ENCODE measurements at places on chromosomes 13 and 19. TPM values are rescaled to one million over a fixed set of nuclear protein-coding genes. Genes with fewer than 3 reads are reported as not detected.

DNA sequence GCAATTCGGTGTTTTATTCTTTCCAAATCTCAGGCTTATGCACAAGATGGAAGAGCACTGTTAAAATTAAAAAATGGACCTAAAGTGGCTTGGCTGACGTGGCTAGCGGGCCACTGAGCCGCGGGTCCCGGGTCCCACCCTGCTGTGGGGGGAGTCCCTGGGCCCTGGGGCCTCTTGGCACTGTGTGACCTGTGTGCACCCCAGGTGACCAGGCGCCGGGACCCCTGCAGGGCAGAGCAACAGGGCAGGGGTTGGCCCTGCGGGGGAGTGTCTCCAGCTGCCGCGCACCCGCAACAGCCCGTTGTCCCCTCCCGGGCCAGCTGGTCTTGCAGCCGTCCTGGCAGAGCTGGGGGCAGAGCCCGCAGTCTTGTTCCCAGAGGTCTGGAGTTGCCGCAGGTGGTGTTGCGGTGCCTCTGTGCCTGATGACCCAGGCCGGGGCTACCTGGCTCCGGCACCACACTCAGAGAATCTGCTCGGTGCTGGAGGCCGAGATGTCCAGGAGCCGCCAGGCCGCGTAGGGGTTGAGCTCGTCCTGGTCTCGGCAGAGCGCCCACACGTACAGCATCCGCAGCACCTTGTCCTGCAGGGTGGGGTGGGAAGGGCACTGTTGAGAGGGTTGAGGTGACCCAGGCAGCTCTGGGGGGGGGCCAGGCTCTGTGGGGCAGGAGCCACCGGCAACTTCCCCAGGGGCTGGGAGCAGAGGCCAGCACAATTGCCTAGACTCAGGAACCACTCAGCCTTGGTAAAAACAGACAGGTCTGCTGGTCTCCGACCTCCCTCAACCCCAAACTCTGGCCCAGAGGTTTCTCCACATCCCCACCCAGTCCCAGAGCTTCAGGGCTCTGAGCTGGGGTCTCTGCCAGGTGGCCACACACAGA, 1.0 kb upstream of the CTXN1 start:
- DNase-seq = no peak

DNA sequence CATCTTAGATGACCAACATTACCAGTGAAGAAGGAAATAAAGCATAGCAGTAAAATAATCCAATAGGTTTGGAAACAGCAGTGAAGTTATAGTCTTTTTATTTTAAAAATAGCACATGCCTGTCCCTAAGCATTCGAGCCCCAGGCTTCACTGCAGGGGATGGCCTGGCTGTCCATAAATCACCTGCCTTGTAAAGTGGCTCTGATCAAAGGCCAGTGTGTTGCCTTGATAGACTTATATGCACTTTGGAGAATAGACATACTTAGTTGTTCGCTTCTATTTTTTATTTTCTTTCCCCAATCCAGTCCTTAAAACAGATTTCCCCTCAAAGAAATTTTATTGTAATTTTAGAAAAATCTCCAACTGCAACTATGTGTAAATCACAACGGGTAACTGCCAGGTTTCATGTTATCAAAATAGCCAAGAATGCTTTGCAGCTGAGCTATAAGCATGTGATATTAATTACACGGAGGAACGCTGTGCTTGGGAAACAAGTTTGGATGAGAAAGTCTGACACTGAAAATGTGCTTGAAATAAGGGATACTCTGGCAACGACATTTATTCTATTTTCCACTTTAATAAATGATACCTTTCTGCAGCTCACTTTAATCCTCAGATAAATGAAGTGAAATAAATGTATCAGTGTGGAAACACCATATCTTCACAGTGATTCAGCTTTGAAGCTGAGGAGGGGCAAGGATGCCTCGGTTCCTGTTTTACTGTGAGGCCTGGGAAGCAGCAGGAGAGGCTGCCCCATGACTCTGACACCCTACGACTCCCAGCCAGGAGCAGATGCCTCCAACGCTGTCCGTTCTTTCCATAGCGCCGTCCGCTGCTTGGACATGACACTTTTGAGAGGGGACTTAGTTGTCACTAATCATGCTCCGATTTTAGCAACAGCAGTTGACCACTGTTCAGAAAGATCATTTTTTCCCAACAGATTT, 5.5 kb upstream of the METTL21C start:
- no peak for DNase-seq

- no peak for DNase-seq
Observed at GRCh38 chr13:41641429-41641828, 184.1 kb downstream of the RGCC start.

DNA sequence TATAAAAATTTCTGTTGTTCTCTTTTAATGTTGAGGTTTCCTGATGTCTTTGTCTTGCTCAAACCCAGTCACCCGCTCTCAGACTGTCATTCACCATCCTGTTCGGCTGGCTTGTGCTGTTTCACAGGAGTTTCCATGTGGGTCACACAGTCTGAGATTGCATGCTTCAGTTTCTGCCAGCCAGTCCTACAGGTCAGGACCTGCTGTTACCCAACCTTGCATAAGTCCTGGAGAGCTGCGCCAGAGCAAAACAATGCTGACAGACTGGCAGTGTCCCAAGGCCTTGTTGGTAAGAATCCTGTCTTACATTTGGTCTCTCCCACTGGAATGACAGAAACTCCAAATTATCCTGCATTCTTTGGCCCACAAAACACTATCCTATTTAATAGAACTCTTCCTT, 340.0 kb upstream of the SLITRK5 start:
- DNase-seq = peak; percentile 38

DNA sequence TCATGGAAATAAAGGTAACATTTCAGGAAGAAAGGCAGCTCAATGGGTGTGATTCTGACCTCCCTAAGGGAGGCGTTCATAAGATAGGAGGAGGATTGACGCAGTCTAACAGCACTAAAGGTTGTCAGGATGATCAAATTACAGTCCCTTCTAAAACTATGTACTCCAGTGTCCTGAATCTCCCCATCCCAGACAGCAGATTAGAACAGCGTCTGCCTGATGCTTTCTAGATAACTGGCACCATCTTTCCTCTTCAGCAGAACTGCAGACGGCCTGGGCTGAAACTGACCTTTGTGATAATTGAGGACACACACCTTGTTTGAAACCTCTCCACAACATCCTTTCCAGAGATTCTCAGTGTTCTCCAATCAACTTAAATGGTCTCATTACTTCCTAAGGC, 25.5 kb upstream of the SACS start:
- no peak for DNase-seq

DNA sequence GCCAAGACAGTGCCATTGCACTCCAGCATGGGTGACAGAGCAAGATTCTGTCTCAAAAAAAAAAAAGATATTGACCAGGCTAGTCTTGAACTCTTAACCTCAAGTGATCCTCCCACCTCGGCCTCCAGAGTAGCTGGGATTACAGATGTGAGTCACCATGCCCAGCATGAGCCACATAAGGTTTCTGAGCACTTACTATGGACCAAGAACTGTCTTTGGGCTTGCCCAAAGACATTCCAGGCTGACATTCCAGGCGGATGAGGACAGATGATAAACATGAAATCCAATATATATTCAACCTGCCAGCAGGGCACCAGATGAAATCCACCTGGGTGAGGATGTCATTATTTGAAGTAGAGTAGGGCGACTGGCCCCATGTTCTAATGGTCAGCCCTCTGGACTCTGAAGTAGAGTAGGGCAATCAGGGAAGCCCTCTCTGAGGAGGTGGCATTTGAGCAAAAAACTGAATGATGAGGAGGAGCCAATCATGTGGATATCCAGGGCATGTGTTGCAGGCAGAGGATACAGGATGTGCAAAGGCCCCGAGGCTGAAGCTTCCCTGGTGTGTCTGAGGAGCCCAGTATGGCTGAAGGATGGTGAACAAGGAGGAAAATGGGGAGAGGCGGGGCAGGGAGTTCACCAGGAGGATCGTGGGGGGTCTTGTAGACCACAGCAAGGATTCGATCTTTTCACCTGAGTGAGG, 4.0 kb downstream of the C19orf38 start:
- no peak for DNase-seq

GRCh38 chr13:91482427-91482826, 84.0 kb downstream of the GPC5 start:
- no peak for DNase-seq

- no peak for DNase-seq
Observed at GRCh38 chr19:14603990-14604387, 21.1 kb downstream of the CLEC17A start.

- no peak for DNase-seq
Observed at GRCh38 chr13:44867825-44868224, 121.4 kb downstream of the NUFIP1 start.

- no peak for DNase-seq
Observed at GRCh38 chr13:100403675-100404074, 184.9 kb downstream of the GGACT start.

DNA sequence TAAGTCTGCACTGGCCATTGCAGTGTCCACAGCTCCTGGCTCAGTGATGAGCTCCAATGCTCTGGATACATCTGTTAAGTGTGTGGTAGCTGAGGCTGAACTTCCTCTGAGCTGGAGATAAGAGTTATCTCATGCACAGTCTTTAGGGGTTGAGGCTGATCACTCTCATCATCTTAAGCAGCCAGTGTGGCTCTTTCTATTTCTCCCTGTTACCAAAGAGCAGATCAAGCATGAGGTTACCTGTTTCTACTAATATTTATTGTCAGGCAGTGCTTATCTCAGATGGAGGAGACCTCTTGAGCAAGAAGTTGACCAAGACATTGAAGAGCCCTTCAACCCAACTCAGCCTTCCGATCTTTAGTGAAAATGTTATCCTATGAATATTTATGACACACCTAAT, 6.6 kb upstream of the OR10H2 start:
- no peak for DNase-seq

- peak; percentile 45 for DNase-seq
Observed at GRCh38 chr13:43545317-43545874, 241.4 kb downstream of the ENOX1 start.

DNA sequence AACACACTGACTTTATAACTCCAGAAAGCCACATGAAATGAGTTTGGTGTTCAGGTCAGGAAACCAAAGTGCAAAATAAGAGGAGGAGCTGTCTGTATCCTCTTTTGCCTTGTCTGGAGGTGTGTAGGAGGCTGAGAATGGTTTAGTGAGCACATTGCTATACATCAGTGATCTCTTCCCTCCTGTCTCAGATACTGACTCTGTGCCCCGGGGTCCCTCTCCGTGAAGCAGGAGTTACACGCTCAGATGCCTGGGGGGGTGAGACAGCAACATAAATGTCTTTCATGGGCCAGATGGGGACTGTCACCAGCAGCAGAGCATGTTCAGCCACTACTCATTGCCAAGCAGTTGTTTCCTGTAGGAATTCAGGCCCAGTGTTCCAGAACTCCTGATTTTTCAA, 285.4 kb downstream of the ATP8A2 start:
- DNase-seq = no peak

- DNase-seq = no peak
Observed at GRCh38 chr13:104954210-104954609, 1581.3 kb downstream of the EFNB2 start.

GRCh38 chr13:67156723-67157060, 73.4 kb downstream of the PCDH9 start:
- no peak for DNase-seq

GRCh38 chr19:45705115-45705514, 12.6 kb downstream of the QPCTL start:
- no peak for DNase-seq

DNA sequence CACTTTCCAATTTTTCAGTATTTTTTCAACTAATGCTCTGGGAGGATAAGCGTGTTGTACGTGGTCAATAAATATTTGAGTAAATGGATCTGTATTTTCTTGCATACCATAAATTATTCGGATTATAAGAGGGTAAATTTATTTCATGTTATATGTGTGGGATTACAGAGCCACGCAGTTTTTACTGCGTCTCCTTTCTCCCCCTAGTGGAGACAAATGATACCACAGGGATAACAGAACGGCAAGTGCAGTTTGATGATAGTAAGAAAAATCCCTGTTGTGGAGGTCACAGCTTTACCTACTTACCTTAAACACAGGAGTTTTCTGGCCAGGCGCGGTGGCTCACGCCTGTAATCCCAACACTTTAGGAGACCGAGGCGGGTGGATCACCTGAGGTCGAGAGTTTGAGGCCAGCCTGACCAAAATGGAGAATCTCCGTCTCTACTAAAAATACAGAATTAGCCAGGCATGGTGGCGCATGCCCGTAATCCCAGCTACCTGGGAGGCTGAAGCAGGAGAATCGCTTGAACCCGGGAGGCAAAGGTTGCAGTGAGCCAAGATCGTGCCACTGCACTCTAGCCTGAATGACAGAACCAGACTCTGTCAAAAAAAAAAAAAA, 16.8 kb downstream of the MBD3L2B start:
- no peak for DNase-seq

- DNase-seq = no peak
Observed at GRCh38 chr13:23703246-23703860, 133.1 kb downstream of the TNFRSF19 start.

DNA sequence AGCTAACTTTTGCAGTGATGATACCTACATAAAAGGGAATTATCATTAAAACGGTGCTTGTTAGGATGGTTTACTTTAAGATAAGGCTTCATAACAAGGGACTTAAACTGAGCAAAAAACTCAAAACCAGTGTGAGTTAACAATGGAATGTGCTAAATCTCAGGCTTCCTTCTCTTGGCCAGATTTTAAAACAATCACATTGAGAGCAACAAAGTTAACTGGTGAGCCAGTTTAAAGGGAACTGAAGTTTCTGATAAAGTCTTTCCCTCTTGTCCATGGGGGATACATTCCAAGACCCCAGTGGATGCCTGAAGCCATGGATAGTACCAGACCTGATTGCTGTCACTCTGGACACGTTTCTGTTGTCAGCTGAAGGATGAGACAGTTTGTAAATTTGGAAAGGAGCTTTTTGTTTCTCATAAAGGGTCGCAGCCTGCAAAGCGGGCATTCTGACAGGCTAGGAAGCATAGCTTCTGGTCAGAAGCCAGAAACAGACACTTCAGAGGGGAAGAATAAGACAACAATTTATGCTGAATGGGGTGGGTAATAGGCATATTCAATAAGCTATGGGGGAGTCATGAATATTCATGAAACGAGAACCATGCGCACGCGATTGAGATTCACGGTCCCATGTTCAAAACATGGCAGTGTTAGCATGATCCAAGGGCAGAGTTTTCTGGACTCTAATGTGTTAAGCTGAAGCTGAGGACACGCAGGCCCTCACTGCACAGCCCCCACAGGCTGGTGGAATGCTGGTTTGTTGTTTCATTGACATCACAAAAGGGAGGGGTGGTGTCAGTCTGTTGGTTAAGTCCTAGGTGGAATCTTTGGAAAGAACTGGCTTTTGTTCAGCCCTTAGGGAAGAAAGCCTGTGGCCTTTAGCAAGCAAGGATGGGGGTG, 150.6 kb upstream of the RNF113B start:
- no peak for DNase-seq

GRCh38 chr13:113933901-113934300, 40.0 kb downstream of the C13orf46 start:
- peak; percentile 27 for DNase-seq

- no peak for DNase-seq
Observed at GRCh38 chr19:1113986-1114483, 10.2 kb downstream of the GPX4 start.

GRCh38 chr13:100648354-100648753, 26.2 kb downstream of the TMTC4 start:
- no peak for DNase-seq

Gene SERPINE3
- total RNA-seq = not detected

Gene KLK3
- not detected for total RNA-seq

Gene ZNF534
- total RNA-seq = 0.43 TPM

Gene CRYL1
- 18.0 TPM for total RNA-seq

Gene PVR
- total RNA-seq = 32.1 TPM

Gene TTC9B
- not detected for total RNA-seq

Gene MPND
- total RNA-seq = 16.6 TPM
